Spinal cord (tissue), 10 donors: ENCODE measurements at places on chromosomes 2 and 18. TPM values are rescaled to one million over a fixed set of nuclear protein-coding genes. Genes with fewer than 3 reads are reported as not detected.

DNA sequence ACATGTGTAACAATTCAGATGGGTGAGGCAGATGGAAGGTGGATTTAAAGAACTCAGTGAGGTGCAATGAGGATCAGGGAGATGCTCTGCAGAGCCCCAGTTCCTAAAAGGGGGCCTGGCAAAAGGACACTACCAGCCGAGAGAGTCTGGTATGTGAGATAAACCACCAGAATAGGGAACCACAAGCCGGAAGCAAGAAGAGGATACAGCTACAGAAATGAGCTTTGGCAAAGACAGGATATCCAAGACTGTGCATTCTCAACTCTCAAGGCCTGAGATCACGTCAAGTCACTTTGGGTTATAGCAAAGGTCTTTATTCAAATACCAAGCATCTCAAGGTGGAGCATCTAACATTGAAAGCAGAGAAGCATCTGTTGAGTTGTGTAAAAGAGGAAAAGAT, 293.5 kb downstream of the ARHGAP15 start:
- H3K36me3 ChIP-seq: no peaks in the 10 kb centered on the region
- no peak overlapping the region for H3K27ac ChIP-seq
- no peaks in the 10 kb centered on the region for H3K27me3 ChIP-seq
- DNase-seq: no peak
- no peaks in the 10 kb centered on the region for H3K4me1 ChIP-seq

- no peaks in the 10 kb centered on the region for H3K36me3 ChIP-seq
- no peak overlapping the region for H3K4me3 ChIP-seq
- H3K27me3 ChIP-seq: no peaks in the 10 kb centered on the region
- no peak overlapping the region for H3K27ac ChIP-seq
- DNase-seq: no peak
- no peaks in the 10 kb centered on the region for H3K4me1 ChIP-seq
These were observed 498.2 kb downstream of the PTPRM start for GRCh38 chr18:8065284-8065683.

Gene SELENOI
- 20.4 TPM for total RNA-seq

- peak; percentile 47 for DNase-seq
- no peaks in the 10 kb centered on the region for H3K36me3 ChIP-seq
- H3K4me1 ChIP-seq: peaks cover 12% of the 10 kb centered on the region
These were observed 644 bp upstream of the QPCT start for GRCh38 chr2:37343537-37344434.

Gene NDUFV2
- total RNA-seq: 157 TPM

- no peak overlapping the region for H3K4me3 ChIP-seq
- no peak for DNase-seq
- H3K4me1 ChIP-seq: no peaks in the 10 kb centered on the region
- H3K36me3 ChIP-seq: no peaks in the 10 kb centered on the region
- H3K27ac ChIP-seq: no peak overlapping the region
These were observed 144.7 kb downstream of the COPS8 start for GRCh38 chr2:237230355-237230754.

DNA sequence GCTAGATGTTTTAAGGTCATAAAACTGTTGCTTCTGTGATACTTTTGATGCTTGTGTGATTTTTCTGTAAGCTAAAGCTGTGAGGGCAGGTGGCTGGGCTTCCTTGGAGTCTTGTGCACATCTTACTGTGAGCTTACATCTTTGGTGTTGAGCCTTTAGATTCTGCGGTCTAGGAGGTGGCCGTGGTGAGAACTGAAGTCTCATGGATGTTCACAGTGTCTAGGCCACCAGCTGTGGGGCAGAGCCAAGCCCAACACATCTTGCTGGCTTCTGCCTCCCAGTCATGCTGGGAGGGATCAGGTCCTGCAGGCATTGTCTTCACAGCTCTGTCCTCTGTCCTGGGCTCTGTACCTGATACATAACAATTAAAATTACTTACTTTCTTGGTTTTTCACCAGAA, 219.7 kb upstream of the HS6ST1 start:
- no peak overlapping the region for H3K27ac ChIP-seq
- no peak overlapping the region for H3K4me3 ChIP-seq
- H3K36me3 ChIP-seq: no peaks in the 10 kb centered on the region
- no peaks in the 10 kb centered on the region for H3K4me1 ChIP-seq
- H3K27me3 ChIP-seq: no peaks in the 10 kb centered on the region

Gene PSMG2
- total RNA-seq: 60.0 TPM

Gene ZNF512
- 38.6 TPM for total RNA-seq

Gene NTSR2
- total RNA-seq: 0.55 TPM

DNA sequence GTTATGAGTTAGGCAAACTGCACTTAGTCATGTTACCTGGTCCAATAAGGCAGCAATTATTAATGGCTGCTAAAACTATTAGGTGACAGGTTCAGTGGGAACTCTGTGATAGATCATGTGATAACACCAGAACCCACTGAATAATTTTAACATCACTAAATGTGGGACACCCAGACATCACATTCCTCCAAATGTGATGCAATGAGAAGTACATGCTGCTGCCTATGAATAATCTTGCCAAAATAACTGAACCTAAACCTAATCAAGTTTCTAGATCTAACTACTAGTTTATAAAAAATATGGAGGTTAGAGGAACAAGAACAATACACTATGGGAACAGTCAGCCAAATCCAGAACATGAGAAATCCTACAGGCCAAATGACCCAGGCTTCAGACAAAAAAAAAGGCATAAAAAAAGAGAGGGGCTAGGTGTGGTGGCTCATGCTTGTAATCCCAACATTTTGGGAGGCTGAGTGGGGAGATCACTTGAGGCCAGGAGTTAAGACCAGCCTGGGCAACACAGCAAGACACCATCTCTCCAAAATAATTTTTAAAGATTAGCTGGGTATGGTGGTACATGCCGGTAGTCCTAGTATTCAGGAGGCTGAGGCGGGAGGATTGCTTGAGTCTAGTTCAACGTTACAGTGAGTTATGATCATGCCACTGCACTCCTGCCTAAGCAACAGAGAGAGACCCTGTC, 7.0 kb upstream of the ACTR2 start:
- H3K27ac ChIP-seq: no peak overlapping the region
- H3K36me3 ChIP-seq: no peaks in the 10 kb centered on the region
- no peak overlapping the region for H3K4me3 ChIP-seq
- no peak for DNase-seq

GRCh38 chr2:223383315-223383714, 218.8 kb downstream of the SCG2 start:
- H3K27ac ChIP-seq: no peak overlapping the region
- H3K27me3 ChIP-seq: no peaks in the 10 kb centered on the region
- no peak for DNase-seq
- no peaks in the 10 kb centered on the region for H3K36me3 ChIP-seq
- H3K4me1 ChIP-seq: no peaks in the 10 kb centered on the region

GRCh38 chr2:2519381-2519780, 188.3 kb upstream of the MYT1L start:
- DNase-seq: no peak
- no peak overlapping the region for H3K27ac ChIP-seq
- H3K4me3 ChIP-seq: no peak overlapping the region
- H3K36me3 ChIP-seq: no peaks in the 10 kb centered on the region

DNA sequence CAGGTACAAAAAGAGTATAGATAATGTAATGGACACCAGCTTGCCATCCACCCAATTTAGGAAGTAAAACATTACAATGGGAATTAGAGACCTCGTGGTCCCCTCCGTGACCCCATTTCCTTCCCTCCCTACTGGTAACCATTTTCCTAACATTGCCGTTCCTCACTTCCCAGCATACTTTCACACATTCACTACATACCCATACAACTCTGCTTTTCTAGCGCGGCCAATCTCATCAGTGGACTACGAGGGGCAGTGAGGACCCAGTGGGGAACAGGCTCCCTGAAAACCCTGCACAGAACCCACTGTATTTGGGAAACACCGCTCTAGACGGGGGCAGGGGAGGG, 1.1 kb downstream of the ENOSF1 start:
- H3K36me3 ChIP-seq: no peaks in the 10 kb centered on the region
- H3K4me3 ChIP-seq: peak overlapping the region; percentile 74
- no peak for DNase-seq
- peaks cover 9% of the 10 kb centered on the region for H3K4me1 ChIP-seq
- H3K27me3 ChIP-seq: no peaks in the 10 kb centered on the region

Gene CYS1
- total RNA-seq: 2.0 TPM

GRCh38 chr2:237980087-237980486, 13.3 kb downstream of the UBE2F start:
- H3K36me3 ChIP-seq: peaks cover 29% of the 10 kb centered on the region
- H3K27me3 ChIP-seq: no peaks in the 10 kb centered on the region
- no peak overlapping the region for H3K27ac ChIP-seq
- peaks cover 30% of the 10 kb centered on the region for H3K4me1 ChIP-seq

Gene AKAIN1
- 0.77 TPM for total RNA-seq

GRCh38 chr18:65852273-65852672, 101.5 kb downstream of the CDH7 start:
- no peak overlapping the region for H3K27ac ChIP-seq
- no peak overlapping the region for H3K4me3 ChIP-seq
- no peaks in the 10 kb centered on the region for H3K27me3 ChIP-seq
- no peak for DNase-seq
- H3K36me3 ChIP-seq: no peaks in the 10 kb centered on the region

DNA sequence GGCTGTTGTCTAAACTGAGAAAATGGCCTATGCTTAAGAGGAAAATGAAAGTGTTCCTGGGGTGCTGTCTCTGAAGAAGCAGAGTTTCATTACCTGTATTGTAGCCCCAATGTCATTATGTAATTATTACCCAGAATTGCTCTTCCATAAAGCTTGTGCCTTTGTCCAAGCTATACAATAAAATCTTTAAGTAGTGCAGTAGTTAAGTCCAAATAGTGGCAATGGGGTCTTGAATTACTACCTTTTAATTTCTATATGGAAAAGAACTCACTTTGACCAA, 13.8 kb upstream of the ALLC start:
- H3K4me3 ChIP-seq: no peak overlapping the region
- H3K4me1 ChIP-seq: peaks cover 3% of the 10 kb centered on the region
- no peaks in the 10 kb centered on the region for H3K27me3 ChIP-seq
- H3K27ac ChIP-seq: no peak overlapping the region
- DNase-seq: no peak
- H3K36me3 ChIP-seq: peaks cover 4% of the 10 kb centered on the region

Gene PSMD1
- total RNA-seq: 106 TPM

Gene SYT4
- 36.4 TPM for total RNA-seq

Gene SLC9A2
- total RNA-seq: 1.0 TPM

DNA sequence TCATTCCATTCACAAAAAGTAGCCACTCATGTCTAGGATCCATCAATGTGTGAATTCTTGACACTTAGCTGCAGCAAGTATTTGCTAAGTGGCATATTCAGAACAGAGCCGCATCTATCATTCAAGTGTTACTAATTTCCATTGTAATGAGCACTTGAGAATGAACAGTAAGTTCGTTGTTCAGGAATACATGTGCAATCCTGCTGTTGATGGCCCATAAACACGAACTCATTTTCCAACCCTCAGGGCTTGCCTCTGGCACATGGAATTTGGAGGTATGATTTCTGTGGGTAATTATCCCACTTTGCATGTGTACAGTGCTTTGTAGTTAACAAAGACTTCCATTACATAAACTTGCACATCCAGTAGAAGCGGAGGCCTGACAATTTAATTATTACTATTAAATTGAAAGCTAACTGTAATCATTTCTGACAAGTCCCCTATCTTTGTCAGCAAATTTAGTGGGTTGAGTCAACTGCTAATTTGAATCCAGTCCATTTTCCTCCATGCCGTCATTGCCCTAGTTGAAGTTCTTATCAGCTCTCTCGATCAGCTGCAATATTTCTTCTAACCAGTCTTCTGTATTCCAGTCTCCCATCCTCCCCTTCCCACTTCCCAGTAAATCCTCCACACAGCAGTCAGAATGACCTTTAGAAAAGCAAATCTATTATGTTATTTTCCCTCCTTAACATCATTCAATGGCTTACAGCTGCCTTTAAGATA, 116.0 kb upstream of the AQP4 start:
- DNase-seq: no peak
- H3K36me3 ChIP-seq: no peaks in the 10 kb centered on the region
- no peaks in the 10 kb centered on the region for H3K4me1 ChIP-seq
- H3K4me3 ChIP-seq: no peak overlapping the region
- no peak overlapping the region for H3K27ac ChIP-seq

DNA sequence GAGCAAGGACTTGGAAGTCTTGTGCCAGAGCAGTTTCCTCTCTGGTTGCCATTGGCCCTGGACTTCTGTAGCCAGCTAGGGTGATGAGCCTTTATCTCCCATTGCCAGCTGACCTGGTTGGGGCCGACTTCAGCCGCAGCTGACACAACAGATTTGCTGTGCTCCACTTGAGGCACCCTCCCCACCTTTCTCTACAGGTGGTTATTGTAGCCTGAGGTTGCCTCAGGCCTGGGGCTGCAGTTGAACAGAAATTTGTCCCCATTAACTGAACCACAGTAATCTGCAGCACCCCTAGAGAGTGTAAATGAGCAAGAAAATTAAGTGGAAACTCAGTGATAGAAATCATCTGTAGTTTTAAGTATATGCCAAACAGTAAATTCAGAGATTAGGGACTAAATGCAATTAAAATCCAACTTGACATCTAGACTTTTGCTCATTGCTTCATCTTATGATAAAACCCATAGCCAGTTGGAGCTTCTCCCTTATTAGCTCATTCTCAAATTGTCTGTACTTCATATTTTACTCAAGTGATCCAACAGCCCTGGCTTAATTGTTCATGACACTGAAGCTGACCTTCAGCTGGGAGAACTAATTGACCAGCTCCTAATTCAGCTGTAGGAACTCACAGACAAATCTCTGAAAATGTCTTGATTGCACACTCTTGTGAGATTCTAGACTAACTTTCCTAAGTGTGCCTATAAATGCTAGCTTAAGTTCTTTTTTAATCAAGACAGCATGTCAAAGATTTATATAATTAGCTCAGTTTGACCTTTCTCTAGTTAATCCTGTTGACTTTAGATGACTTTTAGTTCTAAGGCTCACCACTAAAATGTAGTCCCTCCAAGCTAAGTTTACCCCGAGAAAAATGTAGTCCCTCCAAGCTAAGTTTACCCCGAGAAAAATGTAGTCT, 48.9 kb downstream of the COPS8 start:
- H3K4me3 ChIP-seq: no peak overlapping the region
- no peak for DNase-seq
- no peak overlapping the region for H3K27ac ChIP-seq
- H3K4me1 ChIP-seq: peaks cover 7% of the 10 kb centered on the region
- H3K36me3 ChIP-seq: no peaks in the 10 kb centered on the region

Gene LOXHD1
- 0.20 TPM for total RNA-seq

DNA sequence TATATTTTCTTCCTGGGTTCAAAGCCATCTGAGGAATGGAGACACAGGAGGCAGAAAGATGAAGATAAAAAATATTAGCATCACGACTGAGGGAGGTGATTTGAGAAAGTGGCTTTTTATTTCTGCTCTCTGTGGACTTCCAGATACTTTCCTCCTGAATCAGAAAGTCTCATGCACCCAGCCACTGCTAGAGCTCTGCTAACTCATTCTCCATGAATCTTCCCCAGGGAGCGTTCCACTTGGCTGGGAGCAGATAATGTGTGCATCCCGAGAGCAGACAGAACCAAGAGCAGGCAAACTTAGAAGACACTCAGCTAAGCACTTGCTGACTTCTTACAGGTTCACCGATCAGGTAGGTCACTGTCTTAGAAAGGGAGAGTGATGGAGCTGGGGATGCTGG, 264.1 kb upstream of the THUMPD2 start:
- H3K27me3 ChIP-seq: peaks cover 3% of the 10 kb centered on the region
- no peaks in the 10 kb centered on the region for H3K4me1 ChIP-seq
- H3K36me3 ChIP-seq: no peaks in the 10 kb centered on the region
- no peak overlapping the region for H3K27ac ChIP-seq
- no peak overlapping the region for H3K4me3 ChIP-seq
